ENCODE measurements at places on chromosomes 16 and 17.

DNA sequence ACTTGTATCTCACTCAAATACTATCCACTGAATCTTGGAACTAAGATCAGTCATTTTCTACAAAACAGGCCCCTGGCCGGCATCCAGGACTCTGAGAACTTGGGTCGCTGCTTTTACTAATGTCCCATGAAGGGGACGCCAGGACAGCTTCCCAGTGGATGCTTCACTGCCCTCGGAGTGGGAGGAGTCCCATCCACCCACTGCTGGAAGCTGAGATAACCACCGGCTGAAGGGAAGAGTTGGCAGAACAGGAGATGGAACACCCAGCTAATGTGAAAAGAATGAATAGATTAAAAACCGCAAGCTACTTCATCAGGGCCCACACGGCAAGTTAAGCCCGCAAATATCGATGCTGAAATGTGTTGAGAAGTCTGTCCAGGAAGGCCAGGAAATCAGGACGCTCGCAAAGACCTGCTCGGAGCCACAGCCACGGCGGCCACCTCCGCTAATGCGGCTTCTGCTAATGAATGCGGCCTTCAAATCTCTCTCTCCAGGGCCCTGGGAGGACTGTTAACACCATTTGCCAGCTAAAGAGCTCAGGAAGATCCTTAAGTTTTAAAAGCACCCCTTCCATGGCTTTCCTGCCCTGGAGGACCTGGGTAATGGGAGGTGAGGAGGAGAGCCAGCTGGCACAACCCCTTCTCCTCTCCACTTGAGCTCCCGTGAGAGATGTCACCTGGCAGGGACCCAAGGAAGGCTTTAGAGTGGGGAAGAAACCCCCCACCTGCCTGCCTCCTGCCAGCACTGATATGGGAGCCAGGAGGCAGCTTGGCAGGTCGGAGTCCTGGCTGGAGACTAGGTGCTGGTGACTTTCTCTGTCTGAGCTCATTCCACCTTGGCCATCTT, 226.6 kb upstream of the RPL38 start:
- DNase-seq = no peak

DNA sequence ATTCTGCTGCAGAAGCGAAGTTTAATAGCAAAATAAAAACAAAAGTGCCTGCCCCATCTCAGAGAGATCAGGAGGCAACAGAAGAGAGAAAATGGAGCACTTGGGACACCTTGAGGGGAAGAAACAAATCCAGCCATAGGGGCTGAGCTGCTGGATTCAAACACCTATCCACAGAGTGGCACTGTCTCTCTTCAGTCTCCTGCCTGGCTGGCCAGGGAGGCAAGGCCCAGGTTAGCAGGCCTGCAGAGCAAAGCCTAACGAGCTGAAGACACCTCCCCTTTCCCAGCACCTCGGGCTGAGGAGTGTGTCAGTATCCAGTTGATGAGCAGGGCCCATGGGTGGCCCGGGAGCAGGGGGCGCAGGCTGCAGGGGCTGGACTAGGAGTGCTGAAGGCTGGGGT, 8.8 kb upstream of the KRT31 start:
- DNase-seq = no peak

DNA sequence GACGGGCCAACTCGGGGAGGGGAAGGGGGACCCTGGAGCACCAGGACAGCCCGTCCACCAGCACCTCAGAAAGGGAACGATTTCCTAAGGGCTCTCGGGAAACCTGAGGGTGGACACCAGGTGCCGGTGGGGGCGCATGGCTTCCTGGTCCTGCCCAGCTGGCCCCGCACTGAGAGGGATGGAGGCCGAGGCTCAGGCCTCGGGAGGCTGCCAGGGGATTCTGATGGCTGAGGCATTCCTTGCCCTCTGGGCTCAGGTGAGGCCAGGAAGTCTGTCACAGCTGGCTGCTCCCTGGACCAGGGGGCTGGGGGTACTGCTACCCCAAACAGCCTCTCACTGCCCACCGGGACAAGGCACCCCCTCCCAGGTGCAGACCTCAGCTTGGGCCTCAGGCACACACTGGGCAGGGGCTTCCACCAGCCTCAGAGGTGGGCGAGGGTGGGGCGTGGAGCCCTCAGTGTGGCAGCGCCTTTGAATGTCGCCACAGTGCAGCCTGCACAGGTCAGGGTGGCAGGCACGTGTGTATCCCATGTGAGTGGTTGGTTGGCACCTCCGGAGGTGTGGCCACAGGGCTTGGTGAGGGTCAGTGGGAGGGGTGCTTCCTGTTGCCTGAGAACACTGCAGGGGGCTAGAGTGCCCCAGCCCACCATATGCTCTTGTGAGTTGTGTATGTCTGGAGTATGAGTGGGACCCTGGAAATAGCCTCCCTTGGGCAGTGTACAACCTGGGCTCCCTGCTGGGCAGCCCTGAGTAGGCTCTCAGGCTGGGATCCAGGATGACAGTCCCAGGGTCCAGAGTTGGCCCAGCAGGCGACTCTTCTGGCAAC, 3.9 kb upstream of the FSCN2 start:
- DNase-seq = no peak

GRCh38 chr16:31453255-31454204, 5.8 kb upstream of the ARMC5 start:
- DNase-seq = no peak

DNA sequence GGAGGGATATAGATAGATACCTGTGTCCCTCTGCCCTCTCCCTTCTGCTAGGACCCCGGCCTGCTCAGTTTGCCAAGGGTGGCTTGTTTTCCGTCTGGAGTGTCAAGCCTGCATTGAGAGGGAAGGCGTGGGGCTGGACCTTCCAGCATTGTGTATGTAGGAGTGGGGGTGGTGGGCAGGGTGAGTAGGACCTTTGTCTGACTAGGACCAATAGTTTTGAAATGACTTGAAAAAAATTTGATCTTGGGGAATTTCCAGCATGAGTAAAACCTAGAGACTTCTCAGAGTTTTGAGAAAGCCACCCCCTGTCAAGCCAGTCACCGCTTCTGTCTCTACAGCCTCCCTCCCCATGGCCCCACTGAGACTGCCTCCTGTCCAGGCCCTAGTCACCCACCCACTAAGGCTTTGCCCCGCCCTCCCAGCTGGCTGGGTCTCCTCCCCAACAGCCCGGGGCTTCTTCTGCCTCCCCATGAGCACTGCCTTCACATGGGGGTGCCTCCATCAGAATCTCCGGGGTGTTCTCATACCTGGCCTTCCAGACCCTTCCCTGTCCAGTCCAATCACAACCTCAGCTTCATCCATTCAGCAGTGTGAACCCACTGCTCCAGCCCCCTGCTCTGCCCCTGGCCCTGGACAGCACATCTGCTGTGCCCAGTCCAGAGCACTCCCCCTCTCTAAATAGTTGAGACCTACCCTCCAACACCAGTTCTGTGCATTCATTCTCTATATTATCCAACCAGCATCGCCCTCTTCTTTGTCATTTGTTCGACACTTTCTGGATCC, 207.0 kb downstream of the MSI2 start:
- DNase-seq = no peak

DNA sequence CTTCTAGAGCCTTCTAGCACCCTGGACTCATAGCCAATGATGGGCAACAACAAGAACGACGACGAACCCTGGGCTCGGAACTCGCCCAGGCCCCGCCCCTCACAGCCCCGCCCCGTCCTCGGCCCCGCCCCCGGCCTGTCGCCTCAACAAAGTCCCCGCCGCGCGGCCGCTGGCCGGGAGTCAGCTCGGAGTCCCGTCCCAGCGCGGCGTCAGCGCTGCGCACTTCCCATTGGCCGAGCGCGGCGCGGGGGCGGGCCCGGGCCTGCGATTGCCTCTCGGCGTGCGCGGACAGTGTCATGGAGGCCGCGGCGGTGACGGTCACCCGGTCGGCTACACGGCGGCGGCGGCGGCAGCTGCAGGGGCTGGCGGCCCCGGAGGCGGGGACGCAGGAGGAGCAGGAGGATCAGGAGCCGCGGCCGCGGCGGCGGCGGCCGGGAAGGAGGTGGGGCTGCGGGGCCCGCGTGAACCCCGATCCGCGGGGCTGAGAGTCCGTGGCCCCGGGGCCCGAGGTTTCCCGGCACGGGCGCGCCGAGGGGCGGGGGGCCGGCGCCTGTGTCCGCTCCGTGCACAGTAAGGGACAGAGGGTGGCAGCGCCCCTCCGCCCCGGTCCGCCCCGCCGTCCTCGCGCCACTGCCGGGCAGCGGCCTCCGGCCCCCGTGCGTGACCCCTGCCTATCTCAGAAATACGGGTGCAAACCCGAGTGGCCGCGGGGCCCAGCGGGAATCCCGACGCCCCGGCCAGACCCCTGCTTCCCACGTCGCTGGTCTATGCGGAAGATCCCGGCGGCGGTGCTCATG, at the start of gene ENGASE:
Gene ENGASE, plus strand, starts transcription at position 176 of the 797 bp plus-strand sequence. Its CDS starts 121 bp downstream, at position 297.
- DNase-seq = peak; percentile 88

DNA sequence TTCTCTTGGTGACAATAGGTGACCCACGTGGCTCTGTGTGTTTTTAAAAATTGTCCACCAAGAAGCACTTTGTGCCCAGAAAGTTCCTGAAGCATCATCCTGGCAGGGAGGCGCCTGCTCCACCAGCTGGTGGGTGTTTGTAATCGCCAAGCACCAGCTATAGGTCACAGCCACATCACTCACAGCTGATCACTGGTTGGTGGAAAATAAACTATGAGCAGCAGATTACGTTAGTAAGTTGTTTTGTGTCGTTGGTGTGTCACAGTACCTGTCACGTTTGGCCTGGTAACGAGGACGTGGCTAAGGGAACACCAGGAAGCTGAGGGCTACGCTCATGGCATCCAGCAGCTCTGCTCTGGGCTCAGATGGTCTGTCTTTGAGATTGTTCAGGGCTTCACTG, 10.1 kb downstream of the MRM3 start:
- no peak for DNase-seq
